GM04503 (cell line): ENCODE measurements at places on chromosomes 12 and 14.

DNA sequence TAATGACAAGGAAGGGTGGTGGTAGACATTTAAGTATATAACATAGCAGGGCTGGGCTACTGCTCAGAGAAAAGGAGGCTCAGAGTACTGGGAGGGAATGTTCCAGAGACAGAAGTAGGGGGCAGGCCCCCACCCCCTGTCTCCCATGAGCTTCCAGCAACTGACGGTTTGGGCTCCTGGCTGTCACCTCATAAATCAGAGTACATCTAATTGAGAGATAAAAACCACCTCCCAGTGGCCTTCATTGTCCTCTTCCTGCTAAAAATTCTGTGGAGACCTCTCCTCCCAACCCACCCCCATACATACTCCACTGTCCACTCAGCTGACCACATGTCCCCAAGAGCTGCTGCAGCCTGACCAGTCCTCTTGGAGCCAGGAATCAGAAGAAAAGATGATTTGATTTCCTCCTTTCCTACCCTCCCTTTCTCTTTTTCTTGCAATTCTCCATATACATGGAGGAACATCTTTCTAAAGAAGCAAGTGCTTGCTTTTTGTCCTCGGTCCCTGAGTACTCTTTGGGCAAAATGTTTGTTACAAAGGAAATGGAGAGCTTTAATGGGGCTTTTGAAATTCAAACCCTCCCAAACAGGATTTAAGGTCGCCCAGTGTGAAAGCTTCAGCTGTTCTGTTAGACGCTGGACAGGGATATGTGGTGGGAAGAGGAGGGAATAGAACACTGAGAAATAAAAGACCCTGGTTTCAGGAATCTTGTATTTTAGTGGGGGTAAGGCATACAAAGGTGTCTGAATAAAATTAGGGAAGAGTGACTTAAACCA, 16.4 kb upstream of the KCNA5 start:
- no peak for DNase-seq

DNA sequence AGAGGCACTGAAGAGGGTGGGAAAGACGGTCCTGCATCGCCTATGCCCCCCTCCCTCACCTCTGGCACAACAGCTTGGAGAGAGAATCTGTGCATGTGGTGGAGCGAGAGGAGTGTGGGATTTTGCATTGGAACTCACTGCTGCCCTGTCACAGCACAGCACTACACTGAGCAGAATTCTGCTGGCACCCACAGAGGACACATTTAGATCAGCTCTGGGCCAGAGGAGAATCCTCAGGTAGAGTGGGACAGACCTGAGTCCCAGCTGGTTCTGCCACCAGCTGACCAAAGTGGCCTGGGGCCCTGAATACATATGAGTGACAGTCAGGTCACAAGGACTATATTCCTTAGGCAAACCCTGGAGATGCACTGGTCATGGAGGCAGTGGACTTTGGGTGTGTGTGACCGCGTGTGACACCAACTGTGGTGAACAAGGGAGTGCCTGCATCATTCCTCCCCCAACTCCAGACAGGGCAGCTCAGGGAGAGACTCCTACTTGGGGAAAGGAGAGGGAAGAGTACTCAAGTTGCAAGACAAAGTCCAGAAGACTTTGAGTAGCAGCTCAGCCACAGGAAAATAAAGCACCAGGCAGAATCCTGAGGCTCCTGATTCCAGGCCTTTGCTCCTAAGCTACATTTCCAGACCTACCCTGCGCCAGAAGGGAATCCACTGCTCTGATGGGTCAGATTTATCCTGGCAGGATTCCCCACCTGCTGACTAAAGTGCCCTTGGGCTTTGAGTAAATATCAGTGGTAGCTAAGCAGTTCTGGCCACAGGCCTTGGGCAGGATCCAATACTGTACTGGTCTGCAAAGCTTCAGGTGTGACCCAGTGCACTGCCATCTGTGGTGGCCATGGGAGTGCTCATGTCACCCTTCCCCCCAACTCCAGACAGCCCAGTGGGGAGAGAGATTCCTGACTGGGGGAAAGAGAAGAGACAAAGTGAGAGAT, 10.6 kb upstream of the ACOT1 start:
- DNase-seq: no peak

DNA sequence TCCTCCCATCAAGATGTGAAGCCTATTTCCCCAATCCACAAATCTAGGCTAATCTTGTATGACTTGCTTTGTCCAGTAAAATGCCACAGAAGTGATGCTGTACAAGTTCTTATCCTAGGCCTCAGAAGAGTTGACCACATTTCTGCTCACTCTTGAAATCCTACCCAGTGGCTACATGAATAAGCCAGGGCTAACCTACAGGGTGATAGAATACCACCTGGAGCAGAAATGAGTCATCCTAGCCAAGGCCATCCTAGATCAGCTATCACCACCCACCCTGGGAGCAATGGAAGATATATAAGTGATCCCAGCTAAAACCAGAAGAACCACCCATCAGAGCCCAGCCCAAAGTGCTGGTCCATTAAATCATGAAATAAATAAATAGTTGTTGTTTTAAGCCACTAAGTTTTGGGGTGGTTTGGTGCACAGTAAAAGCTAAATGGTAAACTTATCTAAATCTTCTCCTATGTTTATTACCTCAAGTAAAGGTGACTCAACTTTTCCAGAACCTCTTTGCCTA, 105.1 kb downstream of the RPS29 start:
- DNase-seq: no peak

GRCh38 chr12:94139816-94140215, 8.6 kb upstream of the PLXNC1 start:
- DNase-seq: no peak

GRCh38 chr14:23344481-23344880, 8.2 kb downstream of the SLC22A17 start:
- DNase-seq: no peak

DNA sequence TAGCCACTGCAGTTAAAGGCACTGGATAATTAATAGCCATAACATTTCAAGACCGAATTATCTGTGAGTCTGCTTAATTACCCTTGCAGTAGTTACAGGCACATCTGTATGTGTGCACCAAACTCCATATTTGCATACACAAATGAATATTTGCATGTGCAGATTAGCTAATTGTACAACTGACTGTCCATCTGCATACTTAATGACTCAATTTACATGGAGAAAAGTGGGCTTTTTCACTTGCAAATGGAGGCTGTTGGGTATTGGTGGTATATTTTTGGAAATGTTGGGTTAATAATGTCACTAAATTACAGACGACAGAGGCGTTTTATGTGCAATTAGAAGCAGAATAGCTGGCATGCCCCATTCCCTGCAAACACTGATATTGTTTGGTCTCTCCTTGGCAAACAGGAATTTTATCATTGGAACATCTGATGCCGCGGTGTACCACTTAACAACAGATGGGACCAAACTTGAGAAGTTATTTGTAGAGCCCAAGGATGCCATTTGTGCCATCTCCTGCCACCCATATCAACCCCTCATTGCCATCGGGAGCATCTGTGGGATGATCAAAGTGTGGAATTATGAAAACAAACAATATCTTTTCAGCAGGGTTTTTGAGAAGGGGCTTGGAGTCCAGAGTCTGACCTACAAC, 39.6 kb downstream of the CFAP251 start:
- no peak for DNase-seq
